Brain (organoid and tissue), 16 donors: ENCODE measurements at places on chromosomes 6 and 20. TPM values are rescaled to one million over a fixed set of nuclear protein-coding genes. Genes with fewer than 3 reads are reported as not detected.
A peak's percentile ranks its signal among the peaks of the same experiment; 100 is the strongest.

- DNase-seq: no peak
Observed at GRCh38 chr6:47375426-47375825, 65.7 kb upstream of the TNFRSF21 start.

DNA sequence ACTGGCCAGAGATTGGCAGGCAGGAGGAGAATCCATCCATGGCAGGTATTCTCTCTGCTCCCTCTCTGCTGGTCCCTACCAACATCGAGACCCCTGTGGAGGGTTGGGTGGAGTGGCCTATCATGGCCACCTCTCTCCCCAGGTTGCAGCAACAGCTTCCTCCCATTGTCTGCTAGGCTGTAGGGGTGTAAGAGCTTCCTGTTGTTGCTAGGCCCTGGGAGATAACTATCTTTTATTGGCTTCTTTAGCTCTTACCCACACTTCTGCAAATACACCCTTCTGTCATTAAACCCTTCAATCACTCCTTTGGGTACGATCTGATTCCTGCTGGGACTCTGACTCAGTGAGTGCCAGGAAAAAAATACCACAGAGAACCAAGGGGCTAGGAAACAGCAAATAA is 66.6 kb upstream of the FAM184A start:
- DNase-seq: no peak

GRCh38 chr6:19444481-19444880 is 392.7 kb upstream of the ID4 start:
- DNase-seq: no peak

The LGSN gene
- 5.6 TPM for polyA plus RNA-seq

The MRAP2 gene
- 102 TPM for polyA plus RNA-seq

DNA sequence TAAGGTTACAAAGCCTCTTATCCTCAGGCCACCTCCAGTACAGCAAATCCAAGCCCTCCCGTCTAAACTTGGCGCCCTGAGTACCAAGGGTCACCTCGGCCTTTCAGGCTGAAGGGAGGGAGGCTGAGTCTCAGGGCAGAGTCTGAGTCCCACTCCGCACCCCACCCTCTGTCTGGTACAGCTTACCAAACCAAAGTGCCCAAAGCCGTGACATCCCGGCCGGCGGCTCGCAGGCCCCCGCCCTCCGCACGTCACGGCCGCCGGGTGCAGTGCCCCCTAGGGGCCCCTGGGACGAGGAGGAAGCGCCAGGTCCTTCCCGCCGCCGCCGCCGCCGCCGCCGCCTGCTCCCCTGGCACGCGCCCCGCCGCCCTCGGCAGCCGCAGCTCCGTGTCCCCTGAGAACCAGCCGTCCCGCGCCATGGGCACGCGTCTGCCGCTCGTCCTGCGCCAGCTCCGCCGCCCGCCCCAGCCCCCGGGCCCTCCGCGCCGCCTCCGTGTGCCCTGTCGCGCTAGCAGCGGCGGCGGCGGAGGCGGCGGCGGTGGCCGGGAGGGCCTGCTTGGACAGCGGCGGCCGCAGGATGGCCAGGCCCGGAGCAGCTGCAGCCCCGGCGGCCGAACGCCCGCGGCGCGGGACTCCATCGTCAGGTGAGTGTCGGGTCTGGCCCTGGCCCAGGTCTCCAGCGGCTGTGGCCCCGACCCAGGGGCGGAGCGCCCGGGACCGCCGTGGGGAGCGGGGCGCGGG is at the start of gene MTHFD1L:
Gene MTHFD1L, plus strand, starts transcription at position 297 of the 741 bp plus-strand sequence. Its CDS starts 121 bp downstream, at position 418.
- peak; percentile 83 for DNase-seq

The TMC2 gene
- polyA plus RNA-seq: not detected

DNA sequence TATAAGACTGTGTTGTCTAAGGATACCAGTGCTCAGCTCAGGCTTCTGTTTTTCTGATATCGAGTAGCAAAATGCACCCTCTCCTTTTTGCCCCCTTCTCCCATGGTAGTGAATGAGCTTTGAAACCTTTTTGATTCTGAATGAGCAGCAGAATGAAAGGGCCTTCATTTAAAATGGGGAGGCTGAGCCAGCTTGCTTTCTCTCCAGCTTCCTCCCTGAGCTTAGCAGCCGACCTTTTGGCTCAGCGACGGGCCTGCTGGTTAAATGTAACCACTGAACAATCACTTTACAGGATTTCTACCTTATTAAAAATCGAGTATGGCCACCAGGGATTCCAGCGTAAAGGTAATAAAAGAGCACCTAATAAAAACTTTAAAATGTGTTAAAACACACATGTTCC is 133.7 kb upstream of the SPACA1 start:
- DNase-seq: peak; percentile 75

DNA sequence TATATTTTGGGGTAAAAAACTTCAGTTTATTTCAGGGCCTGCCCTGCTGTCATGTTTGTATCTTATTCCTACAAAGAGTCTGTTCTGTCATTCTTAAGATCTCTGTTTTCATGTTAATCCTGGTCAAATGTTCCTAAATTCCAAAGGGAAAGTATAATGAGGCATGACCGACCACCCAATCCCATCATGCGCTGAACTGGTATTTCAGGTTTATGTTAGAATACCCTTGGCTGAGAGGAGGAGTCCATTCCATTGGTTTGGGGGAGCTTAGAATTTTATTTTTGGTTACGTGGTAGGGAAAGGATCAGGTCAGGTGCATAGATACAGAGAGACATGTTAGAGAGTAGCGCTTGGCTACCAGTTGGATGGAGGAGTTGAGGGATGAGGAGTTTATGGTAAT is 25.7 kb downstream of the CFAP61 start:
- no peak for DNase-seq

- DNase-seq: no peak
Observed at GRCh38 chr20:15154070-15154469, 816.7 kb upstream of the FLRT3 start.

GRCh38 chr6:67908379-67908778 is 726.7 kb upstream of the ADGRB3 start:
- DNase-seq: no peak

GRCh38 chr6:25456249-25457040 is 177.3 kb downstream of the CARMIL1 start:
- no peak for DNase-seq

The PRR18 gene
- polyA plus RNA-seq: 22.1 TPM

The ACTL10 gene
- 1.4 TPM for polyA plus RNA-seq

- no peak for DNase-seq
Observed at GRCh38 chr6:31453259-31453658, 44.7 kb upstream of the MICB start.

The ZC3H12D gene
- polyA plus RNA-seq: not detected

The KLHDC3 gene
- polyA plus RNA-seq: 379 TPM

- DNase-seq: no peak
Observed at GRCh38 chr20:2859330-2860121, 13.8 kb upstream of the PTPRA start.

DNA sequence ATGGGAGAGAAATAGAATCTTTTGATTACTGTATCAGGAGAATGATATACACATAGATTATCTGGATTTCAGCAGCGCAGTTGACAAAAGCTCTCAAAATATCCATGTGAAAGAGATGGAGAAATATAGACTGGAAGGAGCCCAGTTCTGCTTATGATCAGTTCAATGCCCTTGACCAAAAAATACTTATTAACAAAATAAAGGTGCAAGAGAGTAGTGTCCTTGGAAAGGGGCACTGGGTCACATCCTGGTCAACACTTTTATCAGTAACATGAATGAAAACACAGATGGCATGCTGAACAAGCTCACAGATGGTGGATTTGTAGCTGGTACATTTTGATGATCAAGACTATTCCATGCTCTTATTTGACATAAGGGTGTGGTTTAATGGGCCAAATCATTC is 63.9 kb upstream of the PLEKHG1 start:
- DNase-seq: no peak

- DNase-seq: no peak
Observed at GRCh38 chr20:20649945-20650344, 62.5 kb downstream of the RALGAPA2 start.

DNA sequence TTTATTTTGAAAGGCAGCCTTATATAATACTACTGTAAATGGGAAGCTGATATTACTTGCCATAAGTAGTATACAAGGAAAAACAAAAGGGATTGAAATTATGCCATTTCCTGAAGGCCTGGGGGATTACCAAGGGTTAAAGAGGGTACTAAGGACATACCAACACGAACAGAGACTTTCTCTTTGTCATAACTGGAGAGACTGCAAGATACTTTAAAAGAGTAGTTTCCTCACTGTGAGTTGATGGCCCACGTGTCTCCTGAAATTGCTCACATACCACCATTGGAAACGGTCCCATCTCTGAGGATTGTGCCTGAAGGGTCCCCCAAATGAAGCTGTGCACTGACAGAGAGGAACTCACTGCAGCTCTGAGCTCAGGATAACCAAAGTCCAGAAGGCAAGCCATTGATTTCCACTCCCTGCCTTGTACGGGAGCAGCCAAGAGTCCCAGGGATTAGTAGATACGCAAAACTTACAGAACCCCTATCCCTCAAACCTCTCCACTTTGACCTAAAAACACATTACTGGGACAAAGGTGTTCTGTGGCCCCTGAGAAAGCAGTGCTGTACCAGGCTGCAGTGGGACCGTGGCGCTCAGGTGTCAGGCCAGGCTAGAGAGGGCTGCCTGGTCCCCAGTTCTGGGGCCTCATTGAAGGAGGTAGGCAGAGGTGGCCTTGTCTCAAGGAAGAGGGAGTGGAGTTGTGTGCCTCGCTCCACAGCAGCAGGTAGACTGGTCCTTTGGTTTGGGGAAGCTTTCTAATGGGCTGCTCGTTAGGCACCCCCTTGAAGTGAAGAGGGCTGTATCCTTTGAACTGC is 15.2 kb downstream of the PSMG4 start:
- no peak for DNase-seq

GRCh38 chr6:145008715-145009114 is 723.6 kb downstream of the UTRN start:
- no peak for DNase-seq

The OOEP gene
- polyA plus RNA-seq: not detected

DNA sequence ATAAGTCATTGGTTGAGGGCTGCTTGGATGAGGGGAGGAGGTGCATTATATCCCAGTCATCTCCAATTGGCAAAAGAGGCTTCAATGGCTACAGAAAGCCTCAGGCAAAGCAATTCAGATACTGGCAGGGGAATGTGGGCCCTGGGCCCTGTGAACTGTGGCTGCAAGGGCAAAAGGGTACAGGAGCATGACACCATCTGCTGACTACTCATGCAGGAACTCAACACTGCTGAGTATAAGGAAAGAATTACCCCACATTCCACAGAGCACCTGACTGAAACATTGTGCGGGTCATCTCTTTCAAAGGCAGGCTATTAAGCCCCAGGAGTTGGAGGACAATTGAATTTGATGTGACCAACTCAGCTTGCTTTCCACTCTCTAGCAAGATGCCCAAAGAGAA is 92.1 kb upstream of the SPTLC3 start:
- DNase-seq: no peak

GRCh38 chr6:49038294-49038822 is 424.7 kb downstream of the MMUT start:
- DNase-seq: no peak

DNA sequence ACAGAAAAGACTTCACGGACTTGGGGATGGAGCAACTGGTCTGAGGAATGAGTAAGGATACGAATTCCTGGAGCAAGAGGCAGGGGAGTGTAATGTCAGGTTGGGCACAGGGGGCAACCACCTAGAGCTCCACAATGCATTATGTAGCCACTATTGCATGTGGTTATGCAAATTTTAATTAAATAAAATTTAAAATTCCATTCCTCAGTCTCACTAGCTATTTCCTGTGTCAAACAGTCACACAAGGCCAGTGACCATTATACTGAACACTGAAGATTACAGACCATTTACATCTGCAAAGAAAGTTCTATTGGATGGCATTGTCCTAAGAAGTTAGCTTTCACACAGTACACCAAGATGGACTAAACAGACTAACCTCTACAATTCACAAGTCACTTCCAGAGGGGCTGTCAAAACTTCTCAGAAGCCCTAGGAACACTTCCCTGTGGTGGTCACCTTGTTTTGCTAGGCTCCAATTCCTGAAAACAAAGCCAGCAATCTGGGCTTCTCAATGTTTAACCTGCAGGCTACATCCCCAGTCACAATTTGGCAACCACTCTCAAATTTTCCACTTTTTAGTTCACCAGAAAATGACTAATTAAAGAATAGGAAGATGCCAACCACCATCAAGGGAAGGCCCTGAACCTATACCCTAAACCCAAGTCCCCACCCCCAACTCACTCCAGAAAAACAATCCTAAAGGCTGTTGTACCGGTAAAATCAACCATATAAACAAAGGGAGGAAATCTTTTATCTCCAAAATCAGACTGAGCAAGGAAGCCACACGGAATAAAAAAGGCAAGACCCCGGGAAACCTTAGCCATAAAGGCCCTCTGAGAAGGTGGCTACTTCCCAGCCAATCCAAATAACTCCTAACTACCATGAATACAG is 34.2 kb upstream of the C20orf203 start:
- DNase-seq: no peak

GRCh38 chr20:8909596-8909995 is 159.3 kb upstream of the PLCB4 start:
- no peak for DNase-seq

DNA sequence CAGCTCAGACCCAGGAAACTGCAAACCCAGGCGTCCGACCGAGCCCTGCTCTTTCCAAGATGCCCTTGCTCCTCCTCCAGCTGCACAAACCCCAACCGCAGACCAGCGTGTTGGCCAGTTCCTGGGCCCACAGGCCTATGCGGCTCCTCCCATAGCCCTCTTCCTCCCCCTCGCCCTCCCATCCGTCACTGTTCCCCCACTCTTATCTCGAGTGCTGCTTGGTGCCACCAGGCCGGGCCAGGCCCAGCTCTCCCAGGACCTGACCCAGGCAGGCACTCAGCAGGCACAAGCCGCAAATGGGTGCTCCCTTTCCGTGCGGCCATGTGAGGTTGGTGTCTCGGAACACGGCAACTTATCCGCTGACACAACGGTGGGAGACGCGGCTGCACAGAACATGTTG is 28.6 kb downstream of the ADRM1 start:
- DNase-seq: no peak

The LRRC73 gene
- polyA plus RNA-seq: 6.2 TPM

The C6orf52 gene
- 10.1 TPM for polyA plus RNA-seq

DNA sequence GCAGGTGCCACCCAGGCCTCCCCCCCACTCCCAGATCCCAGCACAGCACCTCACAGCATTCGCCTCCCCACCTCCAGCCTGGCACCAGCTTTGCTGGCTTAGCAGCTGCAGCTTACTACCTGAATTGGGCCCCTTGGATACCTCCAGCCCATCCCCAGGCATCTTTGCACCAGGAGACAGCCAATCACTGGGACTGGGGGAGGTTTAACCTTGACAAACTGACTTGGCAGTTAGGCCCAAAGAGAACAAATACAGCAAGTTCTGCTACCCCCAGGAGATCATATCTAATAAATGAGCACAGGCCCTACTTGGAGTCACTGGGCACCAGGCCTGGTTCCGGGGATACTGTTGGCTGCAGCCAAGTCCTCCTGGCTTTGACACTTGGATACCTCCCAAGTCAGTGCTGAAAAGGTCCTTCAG is 8.8 kb downstream of the PDRG1 start:
- no peak for DNase-seq

GRCh38 chr20:22921595-22922421 is 113.3 kb upstream of the SSTR4 start:
- DNase-seq: no peak

DNA sequence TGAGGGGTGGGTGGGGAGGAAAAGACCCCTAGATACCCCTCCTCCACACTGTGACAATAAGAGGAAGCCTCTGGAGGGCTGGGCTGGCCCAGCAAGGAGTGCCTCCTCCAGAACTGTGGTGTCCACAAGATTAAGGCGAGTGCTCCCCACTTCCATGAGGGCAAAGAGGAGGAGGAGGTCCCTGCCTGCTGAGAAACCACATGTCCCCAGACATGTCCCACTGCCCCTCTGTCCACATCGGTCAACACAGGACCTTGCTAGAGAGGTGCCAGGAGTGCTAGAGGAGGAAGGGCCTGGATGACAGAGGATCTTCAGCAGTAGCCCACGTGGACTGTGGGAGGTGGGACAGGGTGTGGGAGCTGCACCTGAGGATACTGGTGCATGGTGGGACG is 3.1 kb downstream of the RAET1G start:
- DNase-seq: no peak
